Lower lobe of right lung (tissue), 2 donors: ENCODE measurements at places on chromosomes 2 and 18.

- peak; percentile 88 for DNase-seq
These were observed at the start of gene SP140L for GRCh38 chr2:230326453-230327417. Gene SP140L (plus strand): TSS chr2:230327193. CDS start chr2:230327270, 77 bp downstream.

GRCh38 chr2:40289771-40290404 is 162.0 kb downstream of the SLC8A1 start:
- DNase-seq = no peak

DNA sequence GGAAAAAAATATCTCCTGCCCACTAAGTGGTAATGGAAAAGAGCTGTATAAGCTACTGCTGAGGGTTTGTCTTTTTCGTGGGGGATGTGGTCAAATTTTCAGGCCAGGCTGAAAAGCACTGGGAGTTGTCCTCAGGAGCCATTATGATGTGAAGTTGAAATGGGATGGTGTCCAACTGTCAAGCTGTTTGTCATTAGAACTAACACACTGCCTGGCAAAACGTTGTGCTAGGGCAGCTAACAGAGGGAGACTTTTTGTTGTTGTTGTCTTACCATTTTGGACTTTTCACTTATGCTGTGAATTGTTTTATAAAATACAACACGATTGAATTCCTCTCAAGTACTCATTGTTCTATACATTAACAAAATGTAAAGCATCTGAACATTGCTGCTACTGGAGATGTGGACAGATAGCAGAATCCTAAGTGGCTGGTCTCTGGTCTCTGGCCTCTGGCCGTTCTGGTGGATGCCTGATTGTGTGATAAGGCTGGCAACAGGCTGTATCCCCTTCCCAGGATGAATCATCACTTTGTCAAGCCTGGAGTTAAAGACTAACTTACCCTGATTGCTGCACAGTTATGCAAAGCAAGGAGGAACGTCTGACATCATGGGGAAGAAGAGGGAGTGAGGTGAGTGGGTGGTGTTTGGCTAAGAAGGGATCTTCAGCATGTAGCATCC is 2.3 kb downstream of the MYO1B start:
- DNase-seq = no peak

- peak; percentile 68 for DNase-seq
These were observed 118.9 kb downstream of the PXDN start for GRCh38 chr2:1625281-1626001.

GRCh38 chr2:179252423-179252822 is 12.2 kb downstream of the SESTD1 start:
- no peak for DNase-seq

GRCh38 chr18:32714571-32715148 is 58.2 kb downstream of the KLHL14 start:
- DNase-seq = no peak

DNA sequence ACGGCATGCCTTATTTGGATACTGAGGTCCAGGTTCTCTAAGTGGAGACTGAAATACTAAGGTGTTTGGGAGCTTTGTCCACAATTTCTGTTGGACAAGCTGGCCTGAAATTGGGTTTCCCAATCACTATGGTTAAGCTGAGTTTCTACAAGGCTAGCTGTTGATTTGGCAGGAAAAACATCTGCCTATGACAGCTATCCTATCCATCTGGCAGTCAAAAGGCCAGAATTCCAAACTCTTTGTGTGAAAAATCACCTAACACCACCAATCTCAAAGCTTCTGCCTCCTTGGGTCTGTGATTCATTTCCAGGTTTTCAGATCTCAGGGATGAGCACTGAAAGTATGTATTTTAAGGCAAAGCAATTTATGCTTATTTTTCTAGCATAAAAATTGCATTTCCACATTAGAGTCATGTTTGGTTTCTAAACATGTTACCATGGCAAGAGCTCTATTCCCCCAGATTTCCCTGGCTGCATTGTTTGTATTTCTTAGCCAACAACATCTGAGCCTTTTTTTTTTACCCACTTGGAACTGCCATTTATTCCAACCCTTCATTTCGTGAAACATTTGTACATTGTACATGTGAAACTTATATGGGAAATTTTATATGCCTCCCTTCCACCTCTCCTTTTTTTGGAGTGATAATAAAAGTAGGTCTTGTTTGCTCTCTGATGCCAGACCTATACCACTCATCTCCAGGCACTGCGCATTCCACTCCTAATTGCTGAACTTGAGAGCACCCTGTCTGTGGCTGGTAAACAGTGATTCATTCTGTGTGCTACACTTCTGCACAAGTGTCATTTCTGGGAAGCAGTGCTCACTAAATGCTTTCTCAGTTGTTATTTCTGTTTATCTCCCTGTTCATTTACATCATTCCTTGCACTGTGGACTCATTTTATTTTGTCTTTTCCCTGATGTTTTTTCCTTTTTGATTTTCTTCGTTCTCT is 15.9 kb upstream of the CCDC85A start:
- DNase-seq = no peak

- DNase-seq = no peak
These were observed 44.4 kb downstream of the STRN start for GRCh38 chr2:36921984-36922383.

DNA sequence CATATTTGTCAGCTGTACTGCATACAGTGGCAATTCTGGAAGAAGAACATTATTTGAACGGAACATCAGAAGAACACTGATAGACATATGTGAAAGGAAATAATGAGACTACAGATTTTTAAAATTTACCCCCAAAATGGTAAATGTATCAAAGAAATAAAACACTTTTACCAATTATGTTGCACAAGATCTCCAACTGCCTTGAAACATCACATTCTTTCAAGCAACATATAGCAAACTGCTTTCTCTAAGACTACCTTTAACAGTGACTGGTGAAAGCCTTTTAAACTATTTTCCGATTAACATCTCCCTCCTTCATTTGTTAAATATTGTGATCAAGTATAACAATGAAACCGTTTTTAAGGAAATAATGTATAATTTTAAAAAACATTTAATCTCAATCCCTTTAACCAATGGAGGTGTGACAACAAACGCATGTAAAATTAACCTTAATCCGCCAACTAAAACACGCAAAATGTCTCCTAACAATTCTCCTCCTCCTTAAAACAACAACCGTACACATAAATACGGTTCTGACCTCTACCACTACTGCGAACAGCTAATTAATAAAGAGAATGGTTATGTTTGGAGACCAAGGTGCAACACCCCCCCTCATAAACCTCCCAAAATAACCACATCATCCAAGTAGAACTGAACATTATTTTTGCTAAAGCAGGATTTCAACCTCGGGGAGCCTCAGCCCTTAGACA is 2.4 kb downstream of the FBXO11 start:
- no peak for DNase-seq

DNA sequence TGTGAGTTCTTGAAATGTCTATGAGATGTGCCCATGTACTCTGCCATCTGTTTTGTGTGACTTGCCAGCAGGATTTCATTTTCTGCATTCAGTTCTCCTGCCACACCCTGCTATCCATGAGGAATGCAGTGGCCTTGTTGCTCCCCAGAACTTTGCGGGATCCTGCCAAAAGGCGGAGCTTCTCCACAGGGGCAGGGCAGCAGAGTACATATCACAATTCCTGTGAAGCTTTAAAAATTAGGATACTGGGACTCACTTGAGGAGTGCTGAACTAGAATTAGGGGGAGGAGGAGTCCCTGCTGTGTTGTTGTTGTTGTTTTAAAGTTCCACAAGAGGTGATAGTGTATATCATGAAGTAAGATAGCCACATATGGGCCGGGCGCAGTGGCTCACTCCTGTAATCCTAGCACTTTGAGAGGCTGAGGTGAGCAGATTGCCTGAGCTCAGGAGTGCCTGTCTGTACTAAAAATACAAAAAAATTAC is 76.4 kb downstream of the TANC1 start:
- DNase-seq = peak; percentile 53

GRCh38 chr2:69594341-69594740 is 49.2 kb downstream of the AAK1 start:
- DNase-seq = no peak

- DNase-seq = no peak
These were observed 34.4 kb downstream of the PLEKHA3 start for GRCh38 chr2:178514664-178515063.
